ENCODE measurements at places on chromosomes 2 and 18.

GRCh38 chr2:240510513-240511210, 47.1 kb downstream of the ANKMY1 start:
- DNase-seq, result no peak

- DNase-seq, result no peak
These were observed 23.7 kb downstream of the TIMM21 start for GRCh38 chr18:74171910-74172606.

DNA sequence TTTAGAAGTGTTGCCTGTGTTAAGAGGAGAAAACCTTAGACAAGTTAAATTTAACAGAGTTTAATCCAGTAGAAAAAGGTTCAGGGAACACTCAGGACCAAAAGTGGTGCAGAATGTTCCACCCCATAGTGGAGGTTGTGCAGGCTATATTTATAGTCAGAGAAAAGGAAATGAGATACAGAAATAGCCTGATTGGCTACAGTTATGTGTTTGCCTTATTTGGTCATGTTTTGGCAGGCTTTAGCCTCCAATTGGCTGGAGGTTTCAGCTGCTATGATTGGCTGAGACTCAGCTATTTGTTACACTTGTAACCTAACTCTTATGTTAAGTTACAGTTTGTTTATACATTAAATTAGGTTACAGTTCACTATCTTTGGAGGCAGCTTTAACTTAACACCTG, 4.2 kb downstream of the STAMBP start:
- DNase-seq, result no peak

DNA sequence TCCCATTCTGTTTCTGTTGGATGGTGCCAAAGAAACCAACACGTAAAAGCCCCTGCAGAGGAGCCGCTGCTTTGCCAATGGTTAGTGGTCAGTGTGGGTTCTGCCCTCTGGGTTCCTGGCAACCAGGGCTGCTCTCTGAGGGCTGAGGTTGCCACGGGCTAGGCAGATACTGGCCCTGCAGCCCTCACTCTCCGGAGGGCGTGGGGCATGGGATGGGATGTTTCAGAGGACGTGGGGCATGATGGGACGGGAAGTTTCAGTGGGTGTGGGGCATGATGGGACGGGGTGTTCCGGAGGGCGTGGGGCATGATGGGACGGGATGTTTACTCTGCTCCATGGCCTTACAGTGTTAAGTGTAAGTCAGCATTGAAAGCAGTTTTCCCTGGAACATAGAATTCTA, 34.2 kb downstream of the ADI1 start:
- no peak for DNase-seq

DNA sequence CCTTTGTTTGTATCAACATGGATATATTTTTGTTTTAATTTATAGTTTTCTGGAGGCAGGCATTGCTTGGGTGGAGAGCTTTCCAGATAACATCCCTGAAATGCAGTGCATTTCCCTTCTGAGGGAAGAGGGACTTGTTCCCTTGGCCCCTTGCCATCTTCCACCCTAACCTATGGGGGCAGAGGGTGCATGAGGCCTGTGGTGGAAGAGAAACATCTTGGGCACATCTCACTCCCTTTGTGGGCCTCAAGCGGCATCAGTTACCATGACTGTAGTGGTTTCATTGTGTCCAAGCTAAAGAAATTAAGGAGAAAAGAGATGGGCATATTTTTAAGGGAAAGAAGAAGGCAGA, 5.3 kb upstream of the RPL37A start:
- DNase-seq, result no peak

DNA sequence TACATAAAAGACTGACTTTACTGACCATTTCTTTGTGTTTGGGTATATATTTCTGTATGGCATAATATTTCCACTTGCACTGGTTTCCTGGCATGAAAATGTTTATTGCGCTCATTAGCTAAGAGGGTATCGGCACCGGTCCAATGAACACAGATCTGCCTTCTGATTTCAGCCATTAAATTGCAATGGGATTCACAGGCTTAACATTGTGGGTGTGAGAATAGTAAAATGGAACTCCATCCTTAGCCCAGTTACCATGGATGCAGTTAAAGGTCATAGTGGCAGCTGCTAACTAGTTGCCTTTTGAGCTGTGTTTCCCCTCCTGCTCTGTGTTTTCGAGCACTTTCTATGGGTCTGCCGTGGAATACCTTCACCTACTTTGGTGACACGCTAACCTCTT, 352.6 kb upstream of the POU3F3 start:
- no peak for DNase-seq

DNA sequence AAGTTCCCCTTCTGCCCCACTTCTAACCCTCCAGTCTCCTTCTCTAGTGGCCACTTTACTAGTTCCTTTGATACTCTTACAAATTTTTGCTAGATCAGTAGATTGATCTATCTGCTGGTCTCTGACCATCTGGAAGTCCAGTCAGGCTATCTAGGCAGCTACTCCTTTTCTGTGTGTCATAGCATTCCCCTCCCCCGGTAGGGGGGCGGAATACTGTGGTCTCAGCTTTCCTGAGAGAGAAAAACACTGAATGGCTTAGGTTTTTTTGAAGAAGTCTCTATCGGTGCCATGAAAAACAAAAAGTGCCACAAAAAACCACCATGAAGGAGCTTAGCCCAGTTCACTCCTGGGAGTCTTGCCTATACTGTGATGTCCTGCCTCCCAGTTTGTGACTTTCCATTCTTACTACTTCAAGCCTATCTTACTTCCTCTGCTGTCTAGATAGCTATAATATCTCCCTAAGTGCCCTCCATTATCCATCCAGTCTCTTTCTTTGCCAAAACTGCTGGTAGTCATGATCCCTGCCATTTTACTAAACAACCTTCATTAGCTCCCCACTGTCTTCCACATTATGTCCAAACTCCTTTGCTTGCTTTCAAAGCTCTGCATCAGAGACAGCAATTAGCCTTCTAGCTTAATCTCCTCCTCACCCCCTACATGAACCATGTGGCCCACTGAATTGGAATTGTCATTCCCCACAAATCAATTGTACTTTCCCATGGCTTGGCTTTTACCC, 29.9 kb downstream of the TPGS2 start:
- DNase-seq, result no peak

GRCh38 chr18:501406-501714, 859 bp upstream of the COLEC12 start:
- DNase-seq, result no peak

DNA sequence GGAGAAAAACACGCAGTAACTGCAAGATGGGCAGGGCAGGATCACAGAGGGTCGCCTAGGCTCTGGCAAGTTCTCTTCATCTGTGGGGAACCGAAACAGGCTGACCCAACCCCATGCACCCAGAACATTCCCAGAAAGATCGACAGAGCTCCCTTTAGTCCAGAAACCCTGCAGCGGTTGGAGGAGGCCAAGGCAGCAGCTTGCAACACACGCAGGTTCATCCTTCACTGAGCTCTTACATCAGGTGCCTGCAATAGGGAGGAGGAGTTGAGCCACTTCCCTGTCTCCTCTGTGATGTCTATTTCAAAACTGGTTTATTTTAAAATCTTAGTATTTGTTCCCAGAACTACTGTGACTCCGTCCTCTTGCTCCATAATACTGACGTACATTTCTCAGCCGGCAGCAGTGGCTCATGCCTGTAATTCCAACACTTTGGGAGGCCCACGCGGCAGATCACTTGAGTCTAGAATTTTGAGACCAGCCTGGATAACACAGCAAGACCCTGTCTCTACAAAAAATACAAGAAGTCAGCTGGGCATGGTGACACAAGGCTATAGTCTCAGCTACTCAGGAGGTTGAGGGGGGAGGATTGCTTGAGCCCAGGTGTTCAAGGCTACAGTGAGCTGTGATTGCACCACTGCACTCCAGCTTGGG, 11.5 kb upstream of the SLC11A1 start:
- DNase-seq, result no peak

GRCh38 chr2:212540341-212540740, 1.7 kb upstream of the ERBB4 start:
- DNase-seq, result no peak

DNA sequence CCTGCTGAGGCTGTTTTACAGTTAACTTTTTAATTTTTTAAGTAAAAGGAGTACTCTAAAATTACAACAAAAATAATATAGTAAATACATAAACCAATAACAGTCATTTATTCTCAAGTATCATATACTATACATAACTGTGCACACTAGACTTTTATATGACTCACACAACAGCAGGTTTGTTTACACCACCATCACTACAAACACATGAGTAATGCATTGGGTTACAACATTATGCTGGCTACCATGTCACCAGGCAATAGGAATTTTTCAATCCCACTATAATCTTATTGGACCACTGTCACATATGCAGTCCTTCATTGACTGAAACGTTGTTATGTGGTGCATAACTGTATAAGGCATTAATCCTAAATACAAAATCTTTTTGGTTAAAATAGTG, 42.5 kb downstream of the RASGRP3 start:
- no peak for DNase-seq

DNA sequence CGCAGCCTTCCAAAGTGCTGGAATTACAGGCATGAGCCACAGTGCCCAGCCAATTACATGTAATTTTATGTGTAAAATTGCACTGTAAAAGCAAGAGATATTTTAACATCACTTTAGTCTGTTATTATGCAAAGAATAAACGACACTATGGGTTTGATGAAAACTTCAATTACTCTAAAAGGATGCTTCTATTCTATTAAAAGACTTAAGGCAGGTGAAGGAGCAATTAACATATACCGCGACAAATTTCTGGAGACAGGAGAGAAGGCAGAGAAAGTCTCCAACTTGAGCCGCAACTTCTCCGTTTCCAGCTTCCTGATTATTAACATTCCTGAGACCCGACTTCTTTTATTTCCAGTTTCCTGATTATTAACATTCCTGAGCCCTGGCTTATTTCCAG, 53.7 kb downstream of the FAM210A start:
- DNase-seq, result no peak

All from HCT116 (cell line).